CD4-positive, alpha-beta T cell treated with Interleukin-15 for 1 hour (primary cell): ENCODE measurements at places on chromosomes 12 and 14.

GRCh38 chr14:99531251-99532096 lies 50.3 kb downstream of the CCNK start:
- no peak for DNase-seq

DNA sequence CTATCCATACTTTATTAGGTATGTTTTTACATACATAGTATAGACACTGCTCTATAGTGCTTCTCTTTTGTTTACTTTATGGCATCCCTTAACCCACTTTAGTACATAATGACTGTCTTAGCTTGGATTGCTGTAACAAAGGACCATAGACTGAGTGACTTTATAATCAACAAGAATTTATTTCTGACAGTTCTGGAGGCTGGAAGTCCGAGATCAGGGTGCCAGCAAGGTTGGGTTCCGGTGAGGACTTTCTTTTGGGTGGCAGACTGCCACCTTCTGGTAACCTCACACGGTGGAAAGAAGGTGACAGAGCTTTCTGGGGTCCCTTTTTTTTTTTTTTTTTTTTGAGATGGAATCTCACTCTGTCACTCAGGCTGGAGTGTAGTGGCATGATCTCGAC lies 48.6 kb upstream of the PPM1H start:
- no peak for DNase-seq

GRCh38 chr12:91264178-91264577 lies 81.6 kb upstream of the DCN start:
- no peak for DNase-seq

- DNase-seq: no peak
Observed at GRCh38 chr12:132723764-132724140, 13.1 kb downstream of the PGAM5 start.

- no peak for DNase-seq
Observed at GRCh38 chr12:47068539-47068938, 10.9 kb upstream of the PCED1B start.

- no peak for DNase-seq
Observed at GRCh38 chr12:130686511-130686991, 29.5 kb downstream of the RIMBP2 start.

GRCh38 chr12:72957454-72957853 lies 685.3 kb downstream of the TRHDE start:
- no peak for DNase-seq

GRCh38 chr12:112418273-112418607 lies 507 bp upstream of the PTPN11 start:
- no peak for DNase-seq

- peak; percentile 63 for DNase-seq
Observed at GRCh38 chr14:24307575-24308341, at the start of gene CIDEB. Gene CIDEB (minus strand): TSS chr14:24307977. CDS start chr14:24307858, 119 bp downstream.

DNA sequence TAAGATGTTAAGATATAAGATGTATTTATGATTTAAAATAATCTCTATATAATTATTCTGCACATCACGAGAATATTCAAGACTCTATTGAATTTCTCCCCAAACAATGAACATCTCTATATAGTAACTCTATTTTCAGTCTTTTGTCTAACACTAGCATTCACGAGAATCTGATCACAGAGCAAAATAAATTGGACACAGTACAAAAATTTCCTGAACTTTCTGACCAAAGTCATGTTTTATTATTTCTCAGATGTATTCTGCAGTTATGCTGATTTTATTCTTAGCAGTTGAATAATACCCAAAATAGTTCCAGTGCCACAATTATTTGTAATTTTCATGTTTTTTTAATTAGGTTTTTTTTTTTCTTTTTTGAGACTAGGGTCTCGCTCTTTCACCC lies 19.6 kb downstream of the EPS8 start:
- no peak for DNase-seq

- DNase-seq: no peak
Observed at GRCh38 chr12:1436015-1436414, 158.4 kb downstream of the FBXL14 start.

GRCh38 chr12:41866878-41867430 lies 277.7 kb downstream of the GXYLT1 start:
- DNase-seq: no peak

DNA sequence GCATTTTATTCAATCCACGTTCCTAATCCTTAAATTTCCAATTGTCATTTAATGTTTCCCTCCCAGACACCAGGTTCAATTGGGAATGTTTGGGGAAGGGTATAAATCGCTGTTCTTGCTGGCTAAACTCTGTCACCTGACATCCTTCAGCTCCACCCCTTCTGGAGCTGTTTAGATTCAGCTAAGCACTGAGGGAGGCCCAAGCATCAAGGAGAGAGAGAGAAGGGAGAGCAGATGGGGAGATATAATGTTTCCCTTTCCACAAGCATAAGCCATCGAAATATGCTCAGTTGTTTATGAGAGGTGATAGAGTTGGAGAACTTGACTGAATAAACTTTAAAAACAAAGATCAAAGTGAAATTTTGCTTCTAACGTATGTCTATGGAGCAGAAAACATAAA lies 1.8 kb downstream of the ABCC9 start:
- DNase-seq: no peak

GRCh38 chr12:69000540-69001243 lies 67.7 kb upstream of the CPM start:
- no peak for DNase-seq

DNA sequence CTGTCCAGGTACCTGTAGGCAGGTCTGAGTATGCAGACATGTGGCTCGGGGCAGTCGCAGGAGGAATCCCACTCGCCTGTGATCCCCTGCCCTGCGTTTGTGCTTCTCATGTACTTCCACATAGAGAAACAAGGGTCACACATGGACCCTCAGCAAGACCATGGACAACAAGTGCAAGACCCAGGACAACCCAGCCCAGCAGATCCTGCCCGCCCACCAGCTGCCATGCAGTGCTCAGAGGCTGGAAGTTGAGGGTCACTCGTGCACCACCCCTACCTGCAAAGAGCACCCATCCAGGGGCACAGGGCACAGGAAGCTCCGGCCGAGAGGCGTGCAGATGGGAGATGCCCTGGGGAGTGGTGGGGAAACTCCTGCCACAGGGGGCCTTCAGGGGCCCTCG lies 67.5 kb upstream of the C14orf180 start:
- no peak for DNase-seq

DNA sequence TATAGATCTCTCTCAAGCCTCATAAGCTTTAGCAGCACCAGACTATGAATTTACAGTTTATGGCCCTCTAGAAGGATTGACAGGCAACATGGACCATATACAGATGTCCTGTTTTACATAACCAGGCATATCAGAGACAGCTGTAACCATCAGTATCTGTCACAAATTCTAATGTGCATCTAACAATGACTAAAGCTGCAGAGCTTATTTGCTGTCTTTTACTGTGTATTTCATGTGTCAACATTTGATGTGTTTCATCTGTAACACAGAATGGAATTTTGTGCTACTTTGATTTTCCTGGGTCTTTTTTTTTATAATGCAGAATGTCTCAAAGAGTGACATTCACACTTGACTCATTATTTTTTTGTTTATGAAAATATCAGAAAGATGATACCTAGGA lies 348.3 kb downstream of the SLC16A7 start:
- DNase-seq: no peak

GRCh38 chr12:56020423-56021184 lies at the start of gene IKZF4:
Gene IKZF4 (plus strand): TSS chr12:56021043. CDS start chr12:56021494, 451 bp downstream.
- peak; percentile 29 for DNase-seq

- no peak for DNase-seq
Observed at GRCh38 chr12:46450279-46450748, 77.7 kb upstream of the SLC38A2 start.

- no peak for DNase-seq
Observed at GRCh38 chr12:122362755-122363154, 59.7 kb downstream of the CLIP1 start.

- no peak for DNase-seq
Observed at GRCh38 chr14:56087671-56088471, 30.3 kb upstream of the PELI2 start.

- no peak for DNase-seq
Observed at GRCh38 chr12:7934889-7935492, 996 bp downstream of the SLC2A3 start.

- no peak for DNase-seq
Observed at GRCh38 chr14:50647282-50647681, 20.8 kb downstream of the SAV1 start.

DNA sequence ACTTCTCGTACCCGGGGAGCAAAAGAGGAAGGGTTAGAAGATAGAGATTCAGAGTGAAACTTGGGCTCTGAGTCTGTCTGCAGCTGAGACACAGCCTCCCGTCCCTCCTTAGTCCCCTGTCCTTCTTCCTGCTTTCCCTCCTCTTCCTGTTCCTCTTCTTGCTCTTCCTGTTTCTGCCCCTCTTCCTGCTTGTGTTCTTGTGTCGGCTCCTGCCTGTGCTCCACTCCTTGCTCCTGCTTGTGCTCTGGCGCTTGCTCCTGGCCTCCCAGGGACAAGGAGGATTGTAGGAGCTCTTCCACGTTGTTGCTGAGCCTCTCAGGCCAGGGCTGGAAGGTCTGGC lies 3.0 kb downstream of the ACRBP start:
- DNase-seq: peak; percentile 45

DNA sequence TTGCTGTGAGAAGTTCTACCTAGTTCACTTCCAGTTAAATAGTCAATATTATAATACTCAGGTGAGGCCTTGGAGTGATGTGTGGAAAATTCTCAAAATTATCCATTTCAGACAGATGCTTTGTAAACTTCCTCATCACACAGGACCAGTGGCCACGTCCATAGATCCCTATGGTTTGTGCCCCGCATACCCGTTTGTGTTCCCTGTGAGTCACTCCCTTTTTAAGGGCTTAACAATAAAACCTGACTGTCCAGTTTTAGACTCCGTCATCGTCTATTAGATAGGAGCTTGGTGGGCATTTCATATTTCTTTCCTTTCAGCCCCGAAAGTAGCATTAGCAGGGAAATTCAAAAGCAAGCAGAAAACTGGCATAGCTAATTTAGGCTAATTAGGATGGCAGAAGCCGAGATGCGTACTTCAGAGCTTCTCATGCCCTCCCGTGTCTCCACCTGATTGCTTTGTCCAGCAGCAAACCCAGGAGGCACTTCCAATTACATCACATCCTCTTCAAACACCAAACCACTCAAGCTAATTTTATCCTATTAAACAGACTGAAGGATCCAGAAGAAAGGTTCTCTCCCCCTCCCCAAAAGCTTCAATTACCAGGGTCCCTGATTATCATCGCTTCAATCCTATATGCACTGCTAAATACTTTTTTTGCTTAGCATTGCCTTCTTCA lies 186.6 kb upstream of the OTX2 start:
- no peak for DNase-seq

DNA sequence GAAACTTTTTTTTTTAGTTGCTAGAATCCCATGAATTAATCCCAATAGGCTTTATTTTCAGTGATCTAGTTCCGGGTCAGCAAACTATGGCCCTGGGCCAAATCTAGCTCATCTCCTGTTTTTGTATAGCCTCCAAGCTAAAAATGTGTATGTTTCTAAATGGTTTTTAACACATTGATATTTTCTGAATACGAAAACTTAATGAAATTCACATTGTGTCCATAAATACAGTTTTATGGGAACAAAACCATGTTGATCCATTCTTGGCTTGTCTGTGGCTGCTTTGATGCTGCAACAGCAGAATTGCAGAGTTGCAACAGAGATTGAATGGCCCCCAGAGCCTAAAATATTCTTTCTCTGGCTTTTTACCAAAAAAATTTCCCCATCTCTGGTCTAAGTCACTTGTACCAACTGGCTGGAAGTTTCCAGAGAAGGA lies 47.5 kb downstream of the ZNF664 start:
- no peak for DNase-seq

GRCh38 chr12:24997496-24997895 lies 48.6 kb upstream of the BCAT1 start:
- no peak for DNase-seq

DNA sequence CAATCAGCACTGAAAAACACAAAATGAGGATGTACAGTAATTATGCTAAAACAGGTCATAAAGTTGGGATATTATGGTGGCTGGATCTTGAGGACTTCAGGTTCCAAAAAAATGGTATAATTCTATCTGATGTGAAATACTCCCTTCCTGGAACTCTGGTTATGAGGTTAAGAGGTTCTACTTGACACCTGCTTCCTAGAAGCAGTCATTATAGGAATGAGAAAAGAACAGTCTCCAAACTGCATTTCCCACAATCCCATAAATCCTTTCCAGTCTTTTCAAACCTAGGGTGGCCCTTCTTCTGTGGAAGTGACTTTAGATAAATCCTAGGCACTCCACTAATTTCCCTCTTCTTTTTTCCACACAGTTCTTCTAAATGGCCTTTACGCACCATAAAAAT lies 63.7 kb upstream of the OR10AD1 start:
- DNase-seq: no peak

DNA sequence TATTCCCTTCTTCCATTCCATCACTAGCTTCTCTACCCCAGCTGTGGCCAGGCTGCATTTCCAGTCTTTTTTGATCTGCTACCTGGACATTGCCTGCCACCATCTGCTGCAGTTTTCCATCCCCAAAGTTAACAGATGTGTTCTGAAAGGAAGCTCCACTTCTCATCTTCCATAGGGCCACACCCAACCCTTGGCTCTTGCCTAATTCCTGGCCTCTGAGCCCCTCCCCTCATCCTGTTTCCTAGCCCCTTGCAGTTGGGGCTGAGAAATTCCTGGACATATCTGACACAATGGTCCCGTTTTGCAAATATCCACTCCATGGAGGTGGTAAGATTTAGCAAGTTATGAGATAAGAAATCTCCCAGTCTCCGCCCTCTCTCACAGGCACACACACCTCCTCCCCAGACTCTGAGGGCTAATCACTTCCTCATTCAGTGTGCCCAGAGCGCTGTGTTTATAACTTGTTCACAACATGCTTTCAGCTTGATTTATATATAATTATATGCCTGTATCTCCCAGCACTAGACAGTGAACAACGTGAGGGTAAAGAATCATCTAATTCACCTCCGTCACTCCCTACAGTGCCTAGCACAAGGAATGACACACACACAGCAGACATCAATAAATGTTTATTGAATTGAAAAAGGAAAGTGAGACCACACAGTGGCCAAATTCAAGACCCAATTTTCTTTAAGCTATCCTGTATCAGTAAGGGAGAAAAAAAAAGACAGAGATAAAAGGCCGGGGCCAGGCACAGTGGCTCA lies 13.4 kb downstream of the SMUG1 start:
- no peak for DNase-seq

DNA sequence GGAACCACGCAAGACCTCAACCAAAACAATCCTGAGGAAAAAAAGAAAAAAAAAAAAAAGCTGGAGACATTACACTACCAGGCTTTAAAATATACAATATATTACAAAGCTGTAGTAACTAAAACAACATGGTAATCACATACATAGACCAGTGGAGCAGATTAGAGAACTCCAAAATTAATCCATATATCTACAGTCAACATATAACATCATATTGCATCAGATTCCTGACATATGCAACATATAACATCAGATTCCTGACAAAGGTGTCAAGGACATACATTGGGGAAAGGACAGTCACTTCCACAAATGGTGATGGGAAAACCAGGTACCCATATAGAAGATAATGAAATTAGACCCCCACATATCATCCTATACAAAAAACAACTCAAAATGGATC lies 145.8 kb downstream of the BTG1 start:
- no peak for DNase-seq
